Stimulated activated CD8-positive, alpha-beta memory T cell treated with anti-CD3 and anti-CD28 coated beads, Interleukin-15, amount 100 ng/mL, for 48 hours (primary cell): ENCODE measurements at places on chromosomes 6 and 20.

- no peak for DNase-seq
Measured at GRCh38 chr20:45157962-45158361, 16.7 kb upstream of the PI3 start.

DNA sequence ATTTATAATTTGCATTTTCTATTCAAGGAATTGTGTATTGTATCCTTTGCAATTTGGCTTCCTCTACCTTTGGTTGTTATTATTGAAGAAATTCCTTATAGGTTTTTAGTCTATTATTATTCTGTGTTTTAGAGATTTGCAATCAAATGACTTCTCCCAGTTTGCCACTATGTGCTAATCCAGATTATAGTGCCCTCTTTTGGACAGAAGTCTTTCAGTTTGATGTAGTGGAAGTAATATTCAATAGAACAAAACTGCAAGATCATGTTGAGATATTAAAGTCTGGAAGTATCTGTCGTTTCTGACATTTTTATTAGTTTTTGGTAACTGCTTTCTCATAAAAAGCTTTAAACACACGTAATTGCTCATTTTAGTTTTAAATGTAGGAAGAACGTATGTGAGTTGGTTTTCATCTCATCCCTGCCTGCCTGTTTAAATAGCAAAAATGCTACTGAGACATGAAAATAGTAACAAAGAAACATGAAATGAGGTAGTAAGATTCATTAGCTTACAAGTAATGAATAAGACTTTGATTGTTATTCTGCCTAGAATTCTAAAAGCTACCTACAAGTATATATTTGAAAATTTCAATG is 72.8 kb downstream of the RTN4IP1 start:
- DNase-seq: no peak

GRCh38 chr6:17036065-17036393 is 65.8 kb upstream of the STMND1 start:
- DNase-seq: no peak

DNA sequence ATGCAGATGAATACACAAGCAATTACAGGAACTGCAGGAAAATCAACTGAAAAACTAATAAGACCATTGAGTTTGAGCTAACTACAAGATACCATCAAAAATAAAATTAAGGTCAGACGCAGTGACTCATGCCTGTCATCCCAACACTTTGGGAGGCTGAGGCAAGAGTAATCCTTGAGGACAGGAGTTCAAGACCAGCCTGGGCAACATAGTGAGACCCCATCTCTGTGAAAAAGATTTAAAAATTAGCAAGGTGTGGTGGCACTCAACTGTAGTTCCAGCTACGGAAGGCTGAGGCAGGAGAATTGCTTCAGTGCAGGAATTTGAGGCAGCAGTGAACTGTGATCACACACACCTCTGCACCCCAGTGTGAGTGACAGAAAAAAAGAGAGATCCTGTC is 419.9 kb upstream of the SOX4 start:
- no peak for DNase-seq

GRCh38 chr20:47318586-47319516 is 37.6 kb downstream of the ZMYND8 start:
- DNase-seq: no peak

- DNase-seq: no peak
Measured at GRCh38 chr6:146968041-146968760, 236.0 kb upstream of the STXBP5 start.

DNA sequence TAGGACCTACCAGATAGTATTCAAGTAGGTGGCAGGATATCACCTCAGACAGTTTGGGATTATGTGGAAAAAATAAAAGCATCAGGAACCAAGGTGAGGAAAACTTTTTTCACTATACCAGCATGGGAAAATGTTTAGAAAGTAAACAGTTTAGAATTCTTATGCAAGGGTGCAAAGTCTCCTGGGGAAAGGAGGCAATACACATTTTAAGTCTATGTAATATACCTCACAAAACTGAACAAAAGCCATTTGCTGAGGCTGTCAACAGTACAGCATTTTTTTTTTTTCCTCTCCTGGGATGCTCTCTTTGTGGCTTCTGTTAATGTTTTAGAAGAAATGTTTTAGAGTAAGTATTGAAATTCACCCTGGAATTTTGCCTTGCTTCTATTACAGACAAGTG is 73.5 kb downstream of the PHF3 start:
- no peak for DNase-seq

DNA sequence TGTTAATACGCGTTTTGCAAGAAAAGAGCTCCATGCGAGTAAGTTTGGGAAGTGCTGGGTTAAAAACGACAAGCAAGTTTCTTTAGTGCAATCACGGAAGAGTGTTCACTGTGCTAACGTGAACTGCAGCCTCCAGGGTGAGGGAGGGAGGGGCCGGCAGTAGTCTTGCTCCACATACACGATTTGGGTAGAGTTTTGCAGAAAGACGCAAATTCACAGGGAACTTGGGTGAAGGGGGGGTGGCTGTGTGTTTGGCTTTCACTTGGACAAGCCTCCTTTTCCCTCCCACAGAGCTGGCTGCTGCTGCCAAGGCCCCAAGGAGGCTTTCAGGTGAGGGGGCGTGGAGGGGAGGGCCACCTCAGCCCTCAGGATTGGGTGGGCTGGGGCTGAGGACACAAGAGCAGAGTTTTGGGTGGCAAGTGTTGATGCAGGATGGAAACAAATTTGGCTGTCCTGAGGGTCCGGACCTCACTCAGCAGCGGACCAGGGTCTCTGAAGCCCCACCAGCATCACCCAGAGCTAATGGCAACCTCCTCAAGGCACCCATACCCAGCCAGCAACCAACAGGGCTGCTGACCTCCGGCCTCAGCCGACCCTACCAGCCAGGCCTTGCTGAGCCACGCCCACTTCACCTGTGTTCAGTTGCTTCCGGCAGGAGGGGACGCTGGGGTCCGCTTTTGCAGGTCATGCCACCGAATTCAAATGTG is 204.5 kb downstream of the ERMARD start:
- no peak for DNase-seq
